EH (cell line): ENCODE measurements at places on chromosomes 3 and 15.

DNA sequence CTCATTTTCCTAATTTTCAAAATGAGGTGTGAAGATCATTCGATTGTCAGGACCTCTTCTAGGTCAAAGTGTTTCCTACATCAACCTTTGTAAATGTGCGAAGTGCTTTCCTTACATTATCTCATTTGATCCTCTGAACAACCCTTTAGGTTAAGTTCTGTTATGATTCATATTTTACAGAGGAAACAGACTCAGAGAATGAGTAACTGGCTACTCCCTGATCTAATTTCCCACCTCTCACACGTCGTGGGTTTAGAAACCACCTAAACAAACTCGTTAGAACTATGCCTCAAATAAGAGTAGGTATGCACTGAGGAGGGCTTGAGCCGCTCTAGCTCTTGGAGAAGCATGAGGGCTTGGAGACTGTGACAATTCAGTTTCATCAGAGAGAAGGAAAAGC is 148.6 kb downstream of the CD47 start:
- no peak for DNase-seq

GRCh38 chr15:59268168-59268851 is 61.7 kb downstream of the LDHAL6B start:
- peak; percentile 64 for DNase-seq

- DNase-seq = peak; percentile 57
These were observed 57.2 kb downstream of the KIF9 start for GRCh38 chr3:47225310-47225906.

DNA sequence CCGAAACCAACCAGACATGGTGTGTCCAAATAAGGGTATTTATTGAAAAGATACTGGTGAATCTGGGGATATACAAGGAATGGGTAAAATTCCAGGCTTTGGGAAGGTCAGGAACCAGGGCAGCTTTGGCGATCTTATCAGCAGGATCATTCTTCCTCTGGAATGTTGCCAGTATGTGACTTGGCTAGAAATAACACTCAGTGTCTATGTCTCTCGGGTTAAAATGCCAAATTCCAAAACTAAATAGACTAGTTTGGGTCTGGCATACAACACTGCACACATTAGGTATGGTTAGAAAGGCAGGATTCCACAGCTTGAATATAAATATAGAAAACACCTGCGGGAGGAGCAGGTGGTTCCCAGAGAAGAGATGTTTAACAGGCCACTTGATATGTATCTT is 220.2 kb upstream of the CD96 start:
- peak; percentile 73 for DNase-seq

- peak; percentile 59 for DNase-seq
These were observed 269.5 kb downstream of the SUCLG2 start for GRCh38 chr3:67384760-67385397.

DNA sequence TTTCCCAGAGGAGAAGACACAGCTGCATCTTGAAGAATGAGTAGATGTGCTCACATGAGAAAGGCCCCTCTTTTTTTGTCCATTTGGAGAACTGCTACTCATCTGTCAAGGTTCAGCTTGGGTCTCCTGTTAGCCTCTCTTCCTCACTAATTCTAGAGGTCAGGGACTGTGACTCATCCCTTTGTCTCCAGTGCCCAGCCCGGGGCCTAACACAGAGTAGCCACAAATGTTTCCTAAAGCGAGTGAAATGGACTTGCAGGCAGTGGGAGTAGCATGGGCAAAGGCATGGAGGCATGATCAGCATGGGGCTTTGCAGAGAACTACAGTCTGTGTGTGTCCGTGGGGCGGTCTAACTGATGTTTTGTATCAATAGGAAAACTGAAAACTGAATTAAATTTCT is 33.9 kb upstream of the MRPS22 start:
- DNase-seq = peak; percentile 84

DNA sequence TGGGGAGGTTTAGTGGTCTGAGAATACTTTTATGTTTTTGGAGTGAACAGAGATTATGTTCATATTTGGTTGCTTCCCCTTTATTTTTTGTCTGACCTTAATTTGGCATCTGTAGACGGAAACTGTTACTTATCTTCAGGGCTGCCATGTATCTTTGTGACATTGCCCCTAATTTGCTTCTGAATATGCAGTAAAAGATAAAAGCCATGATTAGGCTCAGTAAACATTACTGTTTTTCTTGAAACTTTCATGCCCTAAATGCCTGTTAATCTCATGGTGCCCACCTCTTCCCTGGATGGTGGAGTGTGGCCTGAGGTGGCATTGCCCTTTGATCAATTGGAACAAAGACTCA is 106.7 kb downstream of the C3orf70 start:
- DNase-seq = no peak

GRCh38 chr3:107745354-107745753 is 222.6 kb downstream of the BBX start:
- DNase-seq = no peak

DNA sequence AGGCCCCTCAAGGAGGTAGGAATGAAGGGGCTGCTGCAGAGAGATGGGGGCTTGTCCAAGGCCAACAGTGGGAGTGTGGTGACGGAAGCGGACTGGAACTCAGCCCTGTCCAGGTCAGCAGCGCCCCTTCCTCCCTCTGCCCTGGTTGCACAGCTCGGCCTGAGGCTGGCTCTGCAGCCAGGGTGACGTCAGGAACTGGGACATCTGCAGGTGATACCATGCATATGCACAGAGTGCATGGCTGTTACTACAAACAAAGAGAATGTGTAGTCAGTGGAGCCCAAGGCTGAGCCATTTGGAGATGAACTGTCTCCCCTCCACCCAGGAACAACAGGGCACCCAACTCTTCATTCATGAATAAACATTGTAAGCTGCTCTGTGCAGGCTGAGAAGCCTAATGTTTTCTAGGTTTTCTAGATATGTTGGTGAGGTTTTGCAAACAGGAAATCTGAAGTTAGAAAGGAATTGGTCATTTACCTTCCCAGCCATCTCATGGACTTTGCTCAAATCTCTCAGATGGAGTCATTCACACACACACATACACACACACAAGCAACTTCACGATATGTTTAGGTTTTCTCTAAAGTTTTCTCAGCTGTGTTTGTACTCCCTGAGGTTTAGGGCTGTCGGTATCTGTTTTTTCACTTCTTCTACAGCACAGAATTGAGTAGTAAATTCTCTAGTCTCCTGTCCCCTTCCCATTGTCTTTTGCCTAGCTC is 117.2 kb downstream of the TLE3 start:
- no peak for DNase-seq

DNA sequence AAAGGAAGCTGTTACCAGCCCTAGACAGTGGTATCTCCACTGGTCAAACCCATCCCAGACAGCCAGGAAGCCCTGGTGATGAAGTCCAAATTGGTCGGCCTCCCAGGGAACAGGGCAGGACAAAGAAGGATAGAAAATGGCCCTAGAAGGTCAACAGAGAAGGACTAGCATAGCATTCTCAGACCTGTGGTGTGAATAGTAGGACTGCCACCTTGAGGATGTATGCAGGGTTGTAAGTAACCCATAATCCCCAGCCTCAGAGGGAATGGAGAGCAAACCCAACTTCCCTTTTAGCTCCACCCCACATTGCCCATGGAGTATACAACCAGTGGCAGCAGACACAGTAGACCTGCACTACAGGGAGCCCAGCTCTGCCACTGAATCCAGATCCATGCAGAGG is 68.6 kb upstream of the EIF1B start:
- no peak for DNase-seq

DNA sequence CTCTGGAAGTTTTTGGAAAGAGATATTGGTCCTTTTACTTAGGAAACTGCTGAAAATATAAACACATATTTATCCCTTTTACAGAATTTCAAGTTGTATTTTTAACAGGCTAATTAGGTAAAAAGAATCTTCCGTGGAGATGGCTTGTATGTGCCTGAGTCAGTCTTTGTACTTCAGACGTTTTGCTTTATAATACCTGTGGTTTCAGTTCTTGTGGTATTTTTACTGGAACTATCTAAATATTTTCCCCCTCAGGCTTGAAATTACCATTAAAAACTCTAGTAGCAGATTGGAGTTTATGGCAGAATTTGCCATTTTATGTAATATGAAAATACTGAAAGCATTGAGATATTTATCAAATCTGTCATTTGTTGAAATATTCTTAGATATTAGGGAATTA is 151.6 kb upstream of the CGNL1 start:
- DNase-seq = peak; percentile 85

DNA sequence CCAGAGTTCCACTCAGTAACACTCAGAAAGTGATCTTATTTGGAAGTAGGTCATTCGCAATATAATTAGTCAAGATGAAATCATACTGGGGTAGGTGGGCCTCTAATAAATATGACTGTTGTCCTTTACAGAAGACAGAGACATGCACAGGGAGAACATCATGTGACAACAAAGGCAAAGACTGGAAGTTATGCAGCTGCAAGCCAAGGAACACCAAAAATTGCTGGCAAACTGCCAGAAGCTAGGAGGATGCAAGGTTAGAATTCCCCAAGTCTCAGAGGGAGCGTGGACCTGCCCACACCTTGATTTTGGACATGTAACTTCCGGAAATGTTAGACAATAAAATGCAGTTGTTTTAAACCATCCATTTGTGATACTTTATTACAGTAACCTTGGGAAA is 471.5 kb upstream of the AGTR1 start:
- DNase-seq = no peak

DNA sequence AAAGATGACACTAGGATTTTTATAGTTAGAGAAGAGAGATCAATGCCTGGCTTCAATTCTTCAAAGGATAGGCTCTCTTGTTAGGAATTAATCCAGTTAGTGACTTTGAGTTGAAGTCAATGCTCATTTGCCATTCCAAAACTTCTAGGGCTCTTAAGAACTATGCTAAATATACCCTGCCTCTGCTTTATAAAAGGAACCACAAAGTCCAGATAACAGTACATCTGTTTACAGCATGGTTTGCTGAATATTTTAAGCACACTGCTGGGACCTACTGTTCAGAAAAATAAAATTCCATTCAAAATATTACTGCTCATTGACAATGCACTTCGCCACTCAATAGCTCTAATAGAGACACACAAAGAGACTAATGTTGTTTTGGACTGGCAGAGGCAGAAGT is 786.6 kb upstream of the DPPA4 start:
- DNase-seq = no peak

DNA sequence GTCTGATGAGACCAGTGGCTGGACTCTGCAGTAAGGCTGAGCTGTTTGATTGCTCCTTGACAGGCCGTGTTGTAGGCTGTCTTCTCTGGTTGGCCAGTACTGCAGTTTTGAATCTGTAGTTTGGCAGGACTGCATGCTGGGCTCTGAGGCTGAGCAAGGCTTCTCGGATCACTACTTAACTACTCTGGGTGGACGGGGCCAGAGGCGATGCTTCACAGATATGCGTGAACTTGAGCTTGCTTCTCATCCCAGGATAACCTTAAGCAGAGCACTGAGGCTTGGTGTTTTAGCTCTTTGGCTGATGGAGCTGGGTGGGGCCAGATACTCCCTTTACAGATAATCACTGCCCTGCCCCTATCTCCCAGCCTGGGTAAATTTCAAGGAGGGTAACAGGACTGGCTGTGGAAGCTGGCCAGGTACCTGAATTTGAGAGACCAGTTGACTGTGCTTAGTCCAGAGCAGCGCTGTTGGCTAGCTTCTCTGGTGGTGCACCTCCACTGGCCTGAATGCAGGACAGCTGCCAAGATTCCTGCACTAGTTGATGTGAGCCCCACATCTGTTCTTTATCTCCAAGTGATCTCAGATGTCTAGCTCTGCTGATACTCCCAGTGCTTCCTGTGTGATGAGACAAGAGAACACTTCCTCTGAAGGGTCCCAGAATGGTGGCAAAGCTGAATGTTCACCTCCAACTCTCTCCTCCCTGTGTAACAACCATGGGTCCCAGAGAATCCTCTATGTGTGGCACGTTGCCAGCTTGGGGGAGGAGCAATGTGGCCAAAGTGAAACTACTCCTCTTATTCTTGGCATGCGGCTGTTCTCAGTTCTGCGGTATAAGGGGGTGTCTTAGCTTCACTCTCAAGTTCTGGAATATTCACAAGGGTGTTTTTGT is 37.9 kb downstream of the RPL39L start:
- DNase-seq = peak; percentile 78

- no peak for DNase-seq
These were observed 347.3 kb downstream of the ZBTB20 start for GRCh38 chr3:114799816-114800215.

DNA sequence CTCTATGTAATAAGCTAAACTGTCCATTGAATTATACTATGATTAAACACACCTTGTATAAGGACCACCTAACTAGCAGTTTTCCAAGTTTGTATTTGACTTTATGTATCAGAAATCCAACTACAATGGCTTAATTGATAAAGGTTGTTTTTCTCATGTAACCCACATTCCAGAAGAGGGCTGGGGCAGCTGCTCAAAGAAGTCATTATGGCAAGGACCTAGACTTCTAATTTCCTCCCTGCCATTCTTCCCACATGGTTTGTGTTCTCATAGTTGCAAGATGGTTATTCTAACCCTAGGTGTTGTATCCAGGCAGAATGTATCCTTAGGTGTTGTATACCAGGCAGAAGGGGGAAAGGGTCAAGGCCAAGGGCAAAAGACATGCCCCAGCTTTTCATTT is 35.7 kb downstream of the GPR176 start:
- DNase-seq = no peak

GRCh38 chr3:190605385-190605784 is 91.5 kb downstream of the IL1RAP start:
- DNase-seq = no peak

DNA sequence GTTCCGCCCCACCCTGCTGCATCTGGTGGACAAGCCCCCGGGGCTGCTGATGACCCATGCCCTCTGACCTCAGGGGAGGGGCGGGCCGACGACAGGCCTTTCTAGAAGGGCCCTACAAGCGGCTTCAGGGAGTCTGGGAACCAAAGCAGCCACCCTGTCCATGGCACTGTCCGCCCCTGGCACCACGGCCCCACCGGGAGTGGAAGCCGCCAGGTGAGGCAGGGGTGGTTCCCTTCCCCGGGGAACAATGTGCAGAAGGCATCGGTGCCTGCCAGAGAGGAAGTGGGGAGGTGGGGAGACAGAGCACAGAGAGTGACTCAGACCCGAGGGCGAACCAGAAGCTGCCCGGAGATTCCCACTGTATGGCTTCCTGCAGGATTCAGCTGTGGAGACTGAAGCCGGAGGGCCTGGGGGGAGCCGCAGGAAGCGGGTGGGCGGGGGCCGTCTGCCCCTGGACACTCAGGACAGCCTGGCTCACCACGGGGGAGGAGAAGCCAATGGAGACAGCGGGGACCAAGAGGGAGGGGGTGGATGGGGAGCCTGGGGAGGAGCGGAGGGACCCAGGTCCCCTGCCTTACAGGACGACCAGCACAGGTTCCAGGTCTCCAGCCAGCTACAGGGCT is 134.0 kb downstream of the TPRA1 start:
- DNase-seq = peak; percentile 77
